ENCODE measurements at places on chromosomes 12 and 14. TPM values are rescaled to one million over a fixed set of nuclear protein-coding genes. Genes with fewer than 3 reads are reported as not detected.

ART4 gene
- not detected for total RNA-seq

DDX23 gene
- 48.6 TPM for total RNA-seq

NPFF gene
- total RNA-seq: not detected

NAB2 gene
- 53.6 TPM for total RNA-seq

C12orf50 gene
- total RNA-seq: not detected

HPD gene
- total RNA-seq: under 0.01 TPM

CACNA1C gene
- total RNA-seq: 19.2 TPM

- DNase-seq: peak; percentile 83
Measured at GRCh38 chr12:7439579-7440505, 4.1 kb downstream of the CD163L1 start.

- peak; percentile 23 for DNase-seq
Measured at GRCh38 chr12:104243551-104243950, 28.0 kb downstream of the TXNRD1 start.

DNA sequence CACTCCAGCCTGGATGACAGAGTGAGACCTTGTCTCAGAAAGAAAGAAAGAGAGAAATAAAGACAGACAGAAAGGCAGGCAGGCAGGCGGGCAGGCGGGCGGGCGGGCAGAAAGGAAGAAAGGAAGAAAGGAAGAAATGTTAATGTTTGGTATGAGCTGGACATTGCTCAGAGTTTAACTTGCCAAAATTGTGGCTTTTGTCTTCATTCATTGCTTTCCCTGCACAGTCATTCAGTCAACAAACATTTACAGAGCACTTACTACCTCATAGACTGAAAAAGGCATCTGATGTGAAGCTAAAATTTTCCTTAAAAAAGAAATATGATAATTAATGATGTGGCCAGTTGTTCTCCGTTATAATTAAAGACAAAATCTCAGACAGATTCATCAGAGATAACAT is 247.1 kb downstream of the SPTSSA start:
- no peak for DNase-seq

DNA sequence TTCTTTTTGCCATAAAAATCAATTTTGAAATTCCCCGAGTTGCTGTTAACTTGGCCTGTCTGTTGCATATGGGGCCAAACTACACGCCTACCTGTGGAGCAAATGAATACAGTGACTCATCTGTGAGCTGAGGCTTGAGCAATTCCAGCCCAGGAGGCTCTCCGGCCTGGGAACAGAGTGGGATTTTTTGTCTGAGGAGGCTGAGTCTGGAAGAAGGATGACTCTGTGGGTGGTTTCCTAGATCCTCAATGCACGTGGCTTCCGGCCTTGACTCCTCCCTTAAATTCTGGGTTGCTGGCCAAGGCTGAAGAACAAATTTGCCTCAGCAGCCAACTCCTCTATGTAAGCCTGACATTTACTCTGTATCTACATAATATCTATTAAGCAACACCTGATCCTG is 124.1 kb downstream of the SSPN start:
- peak; percentile 3 for DNase-seq

GRCh38 chr12:38711054-38711453 is 194.3 kb downstream of the CPNE8 start:
- DNase-seq: no peak

DNA sequence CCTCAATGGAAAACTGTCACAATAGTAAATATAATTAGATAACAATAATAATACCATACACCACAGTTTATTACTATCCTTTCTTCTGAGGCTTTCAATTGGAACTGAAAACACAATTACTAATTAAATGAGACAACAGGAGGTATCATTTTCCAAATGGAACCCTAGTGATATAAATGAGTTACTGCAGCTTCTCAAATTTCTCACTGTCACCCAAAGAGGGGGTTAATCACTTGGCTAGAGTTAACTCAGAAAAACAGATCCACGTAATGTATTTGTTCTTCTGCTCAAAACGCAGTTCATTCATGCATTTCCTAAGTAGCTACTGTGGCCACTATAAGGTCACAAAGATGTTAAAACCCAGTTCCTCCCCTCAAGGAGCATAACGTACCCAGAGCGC is 120.9 kb upstream of the FOXN3 start:
- no peak for DNase-seq

DNA sequence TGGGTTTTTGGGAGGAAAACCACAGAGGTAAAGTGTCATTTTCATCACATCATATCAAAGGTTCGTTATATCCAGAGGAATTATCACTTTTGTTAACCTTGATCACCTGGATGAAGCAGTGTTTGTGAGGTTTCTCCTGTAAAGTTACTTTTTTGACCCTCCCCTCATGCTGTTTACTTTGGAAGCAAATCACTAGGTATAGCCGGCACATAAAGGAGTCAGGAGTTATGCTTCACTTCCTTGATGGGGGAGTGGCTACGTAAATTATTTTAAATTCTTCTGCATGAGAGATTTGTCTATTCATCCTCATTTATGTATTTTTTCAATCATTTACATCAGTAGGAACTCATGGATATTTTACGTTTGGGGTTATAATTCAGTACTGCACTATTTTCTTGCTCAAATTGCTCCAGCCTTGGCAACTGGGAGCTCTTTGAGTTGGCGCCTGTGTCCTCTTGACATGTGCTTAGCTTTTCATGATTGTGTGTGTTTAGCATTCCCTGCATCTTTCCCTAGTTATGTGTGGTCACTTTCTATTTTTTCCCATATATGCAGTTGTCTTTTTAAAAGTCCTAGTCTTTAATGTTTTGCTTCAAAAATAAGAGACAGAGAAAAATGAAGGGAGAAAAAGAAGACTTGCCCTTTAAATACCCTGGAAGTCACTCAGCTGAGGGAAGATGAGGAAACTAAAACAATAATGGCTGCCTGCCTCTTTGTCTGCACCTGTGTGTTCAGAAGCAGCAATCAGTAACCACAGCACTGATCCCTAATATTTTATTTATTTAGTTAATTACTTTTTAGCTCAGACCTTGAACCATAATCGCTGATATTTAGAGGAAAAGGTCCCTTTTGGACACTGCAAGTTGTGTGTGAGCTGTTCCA is 62.1 kb downstream of the ZNF641 start:
- no peak for DNase-seq

- no peak for DNase-seq
Measured at GRCh38 chr14:58884442-58884841, 246.7 kb downstream of the DACT1 start.

DNA sequence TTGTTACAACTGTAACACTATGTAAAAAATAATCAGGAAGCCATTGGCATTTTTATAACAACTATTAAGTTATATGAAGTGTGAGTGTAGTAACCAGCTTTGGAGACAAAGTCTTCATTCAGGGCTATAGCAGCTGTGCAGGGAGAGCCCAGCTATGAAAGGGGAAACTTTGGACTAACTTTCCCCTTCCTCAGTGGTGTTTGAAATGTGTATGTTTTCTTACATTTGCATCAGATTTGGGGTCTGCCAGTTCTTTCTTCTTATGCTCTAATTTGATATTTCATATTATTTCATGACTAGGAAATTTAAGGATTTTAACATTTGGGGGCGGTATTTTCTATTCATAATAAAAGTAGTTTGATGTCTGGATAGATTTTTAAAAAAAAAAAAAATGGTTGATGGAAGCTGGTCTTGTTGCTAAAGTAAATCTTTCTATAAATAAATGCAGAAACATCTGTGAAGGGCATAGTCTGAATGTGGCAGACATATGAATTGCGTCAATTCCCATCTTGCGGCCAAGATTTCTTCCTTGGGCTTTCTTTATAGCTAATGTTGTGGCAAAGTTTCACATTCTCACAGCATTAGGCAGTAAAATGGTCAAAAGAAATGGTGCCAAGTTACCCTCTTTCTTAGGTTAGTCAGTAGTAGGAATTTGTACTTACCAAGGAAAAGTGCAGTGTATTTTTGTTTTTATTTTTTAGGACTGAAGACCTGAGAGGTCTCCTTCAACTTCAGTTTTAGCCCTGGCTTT is 35.6 kb downstream of the RASSF8 start:
- peak; percentile 53 for DNase-seq

DNA sequence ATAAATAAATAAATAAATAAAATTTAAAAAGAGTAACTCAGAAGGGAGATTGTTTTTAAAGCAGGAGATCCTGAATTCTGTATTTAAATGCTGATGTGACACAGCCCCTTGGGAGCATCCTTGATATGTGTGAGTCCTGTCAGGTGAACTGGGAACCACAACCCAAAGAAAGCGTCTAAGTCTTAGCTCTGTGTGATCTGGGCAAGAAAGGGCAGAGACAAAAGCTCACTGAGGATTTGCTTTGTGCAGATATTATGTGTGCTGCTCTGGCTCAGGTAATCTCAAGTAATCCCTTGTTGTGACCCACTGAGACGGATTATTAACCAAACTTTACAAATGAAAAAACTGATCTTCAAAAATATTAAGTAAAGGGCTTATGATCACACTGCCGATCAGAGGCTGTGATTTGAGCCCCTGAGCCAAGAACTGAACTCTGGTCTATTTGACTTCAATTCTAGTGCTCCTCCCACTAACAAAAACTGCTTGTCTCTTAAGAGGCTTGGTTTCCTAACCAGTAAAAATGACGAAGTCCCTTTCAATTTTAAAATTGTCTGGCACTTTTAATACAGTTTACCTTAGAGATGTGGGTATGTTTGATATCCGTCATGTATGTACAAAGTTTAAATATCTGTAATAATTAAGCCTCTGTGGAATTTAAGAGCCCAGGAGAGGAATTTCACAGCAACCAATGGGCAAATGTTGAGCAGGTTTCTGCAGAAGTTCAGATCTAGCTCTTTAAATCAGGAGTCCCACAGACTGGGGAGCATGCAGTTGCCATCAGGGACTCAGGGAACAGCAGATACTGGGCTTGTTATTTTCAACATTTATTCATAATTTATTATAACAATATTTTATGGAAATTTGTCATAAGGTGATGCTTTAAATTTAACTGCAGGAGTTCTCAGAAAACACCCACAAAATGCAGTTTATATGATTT is 46.1 kb downstream of the CPM start:
- DNase-seq: no peak

DNA sequence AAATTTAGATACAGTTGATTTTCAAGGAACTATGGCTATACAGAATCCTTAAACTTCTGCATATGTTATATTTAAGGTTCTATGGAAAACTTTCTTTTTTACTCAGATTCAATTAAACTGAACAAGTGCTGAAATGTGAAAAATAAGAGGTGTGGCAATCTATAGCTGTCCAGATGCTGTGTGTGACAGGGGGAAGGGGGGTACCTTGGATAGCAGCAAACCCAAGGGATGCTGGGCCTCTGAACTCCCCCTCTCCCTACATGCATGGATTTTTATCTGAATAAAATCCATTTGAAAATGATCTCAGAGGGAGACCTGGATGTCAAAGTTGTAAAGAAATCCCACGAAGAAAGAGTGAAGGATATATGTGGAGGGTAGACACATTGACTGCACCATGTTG is 82.8 kb upstream of the CCDC198 start:
- DNase-seq: no peak

- DNase-seq: peak; percentile 91
Measured at GRCh38 chr14:22819151-22819988, 4.1 kb upstream of the SLC7A7 start.

- DNase-seq: no peak
Measured at GRCh38 chr12:74491374-74491773, 46.3 kb upstream of the ATXN7L3B start.

GRCh38 chr12:104504146-104504545 is 47.4 kb downstream of the CHST11 start:
- no peak for DNase-seq

- peak; percentile 65 for DNase-seq
Measured at GRCh38 chr12:108582978-108583770, 14.7 kb downstream of the TMEM119 start.

- DNase-seq: no peak
Measured at GRCh38 chr12:113232089-113232839, 11.0 kb downstream of the TPCN1 start.

- no peak for DNase-seq
Measured at GRCh38 chr12:100329800-100330199, 27.1 kb upstream of the SLC17A8 start.

DNA sequence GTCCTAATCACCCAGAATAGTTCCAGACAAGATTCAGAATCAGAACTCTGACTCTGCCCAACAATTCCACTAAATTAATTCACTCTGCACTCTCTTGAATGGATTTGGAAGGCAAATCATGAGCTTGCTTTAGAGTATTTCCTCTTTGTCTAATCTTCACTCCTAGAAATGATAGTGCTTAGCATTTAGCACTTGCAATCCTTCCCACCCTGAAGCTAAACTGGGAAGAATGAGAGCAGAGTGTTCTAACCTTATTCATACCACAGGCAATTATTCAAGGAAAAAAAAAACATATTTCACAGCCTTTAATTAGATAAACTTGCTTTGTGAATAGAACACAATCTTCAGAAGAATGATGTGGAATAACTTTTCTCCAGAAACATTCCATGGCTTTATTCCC is 264.6 kb downstream of the PAWR start:
- no peak for DNase-seq

- no peak for DNase-seq
Measured at GRCh38 chr12:90925562-90925961, 29.4 kb downstream of the CCER1 start.

- DNase-seq: peak; percentile 77
Measured at GRCh38 chr12:111451649-111452129, 46.0 kb downstream of the SH2B3 start.

GRCh38 chr12:52699373-52699772 is 4.0 kb downstream of the KRT77 start:
- no peak for DNase-seq

- DNase-seq: no peak
Measured at GRCh38 chr14:80584744-80585505, 356.6 kb downstream of the CEP128 start.

DNA sequence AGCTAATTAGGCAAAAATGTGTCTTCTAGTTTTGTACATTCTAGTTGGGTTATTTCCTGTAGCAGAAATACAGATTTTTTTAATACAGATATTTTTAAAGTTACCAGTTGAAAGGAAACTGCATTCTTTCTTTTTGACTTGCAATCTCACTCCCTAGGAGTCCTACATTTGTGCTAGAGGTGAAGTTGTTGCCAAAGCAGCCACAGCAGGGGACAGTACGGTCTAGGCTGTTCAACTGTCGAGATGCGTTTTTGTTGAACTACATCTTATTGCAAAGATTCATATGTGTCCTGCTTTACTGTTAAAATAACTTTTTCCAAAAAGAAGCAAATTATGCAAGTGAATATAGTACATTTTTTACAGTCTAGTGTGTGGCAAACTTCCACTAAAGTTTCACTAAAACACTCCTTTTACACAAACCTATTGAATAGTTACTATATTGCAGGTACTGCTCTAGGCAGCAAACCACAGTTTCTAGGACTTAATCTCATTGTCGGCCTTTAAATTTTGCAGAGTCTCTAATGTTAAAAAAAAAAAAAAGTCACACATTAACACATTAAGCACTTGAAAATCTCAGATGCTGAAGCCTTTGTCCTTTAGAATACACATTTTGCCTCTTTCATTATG is 30.2 kb upstream of the SRGAP1 start:
- no peak for DNase-seq

DNA sequence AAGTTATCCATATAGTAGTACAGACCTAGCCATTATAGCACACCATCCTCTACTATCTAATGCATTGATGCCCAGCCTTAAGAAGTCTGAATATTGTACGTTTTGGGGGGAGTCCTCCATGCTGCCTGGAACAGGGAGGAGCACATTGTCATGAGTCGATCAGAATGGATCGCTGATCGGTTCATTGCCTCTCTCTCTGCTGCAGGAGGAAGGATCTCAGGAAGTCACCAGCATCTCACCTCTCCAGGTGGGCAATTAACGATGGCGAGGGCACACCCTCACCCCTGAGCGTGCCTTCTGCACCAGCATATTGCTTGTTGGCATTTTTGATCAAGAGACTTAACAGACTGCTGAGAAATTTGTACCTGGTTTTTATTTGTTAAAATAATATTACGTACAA is 11.5 kb downstream of the CCND2 start:
- no peak for DNase-seq

GRCh38 chr14:47619392-47619791 is 56.0 kb downstream of the MDGA2 start:
- no peak for DNase-seq
